ENCODE measurements at places on chromosomes 16 and 17. TPM values are rescaled to one million over a fixed set of nuclear protein-coding genes. Genes with fewer than 3 reads are reported as not detected.

MT4 gene
- polyA plus RNA-seq, result not detected

HOXB4 gene
- polyA plus RNA-seq, result not detected

CES5A gene
- polyA plus RNA-seq, result not detected

MRPL27 gene
- polyA plus RNA-seq, result 227 TPM

HYDIN gene
- polyA plus RNA-seq, result 3.1 TPM

CTU2 gene
- 25.7 TPM for polyA plus RNA-seq

MMP28 gene
- not detected for polyA plus RNA-seq

STXBP4 gene
- polyA plus RNA-seq, result 25.0 TPM

TEX14 gene
- 2.5 TPM for polyA plus RNA-seq

KRTAP4-3 gene
- not detected for polyA plus RNA-seq

HEATR9 gene
- polyA plus RNA-seq, result not detected

GRCh38 chr17:40075201-40075941 lies 12.6 kb downstream of the THRA start:
- peak; percentile 88 for DNase-seq

- DNase-seq, result peak; percentile 79
Measured at GRCh38 chr17:39738568-39738901, 797 bp downstream of the GRB7 start.

DNA sequence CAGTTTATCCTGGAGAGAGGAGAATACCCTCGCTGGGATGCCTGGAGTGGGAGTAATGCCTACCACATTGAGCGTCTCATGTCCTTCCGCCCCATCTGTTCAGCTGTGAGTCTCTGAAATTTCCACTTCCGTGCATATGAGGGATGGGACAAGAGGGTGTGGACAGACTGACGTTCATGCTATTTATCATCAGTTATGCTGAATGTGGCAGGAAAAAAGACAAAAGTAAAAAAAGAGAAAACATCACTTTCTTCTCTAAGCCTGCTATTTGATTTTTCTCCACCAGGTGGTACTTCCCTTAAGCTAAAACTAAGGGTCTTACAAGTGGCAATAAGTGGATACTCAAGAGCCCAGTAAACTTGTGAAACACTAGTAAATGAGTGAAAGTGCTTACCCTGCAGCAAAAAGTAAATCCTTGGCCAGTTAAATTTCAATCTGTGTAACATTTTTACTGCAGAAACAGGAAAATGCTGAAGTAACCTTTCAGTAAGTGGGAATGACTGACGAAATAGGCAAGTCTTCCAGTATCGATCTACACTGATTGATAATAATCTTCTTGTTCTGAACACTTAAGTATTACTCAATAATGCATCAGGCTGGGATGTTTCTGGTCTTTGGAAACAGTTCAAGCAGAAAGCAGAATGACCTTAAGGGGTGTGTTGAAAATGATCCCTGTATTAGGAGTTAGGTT lies 5.6 kb downstream of the CRYBA1 start:
- DNase-seq, result peak; percentile 70

GRCh38 chr17:61362396-61362795 lies 37.2 kb upstream of the TBX2 start:
- DNase-seq, result no peak

- DNase-seq, result no peak
Measured at GRCh38 chr16:66750279-66751052, 943 bp downstream of the DYNC1LI2 start.

- DNase-seq, result no peak
Measured at GRCh38 chr17:81305051-81305630, 10.0 kb upstream of the SLC38A10 start.

- DNase-seq, result no peak
Measured at GRCh38 chr17:46078675-46079074, 79.6 kb downstream of the STH start.

GRCh38 chr17:50688245-50688644 lies 19.5 kb downstream of the ANKRD40 start:
- no peak for DNase-seq

GRCh38 chr16:48098472-48098871 lies 57.3 kb downstream of the ABCC12 start:
- no peak for DNase-seq

GRCh38 chr17:37068266-37068665 lies 119.5 kb downstream of the AATF start:
- no peak for DNase-seq

- no peak for DNase-seq
Measured at GRCh38 chr16:47045023-47045422, 71.5 kb upstream of the DNAJA2 start.

- DNase-seq, result peak; percentile 83
Measured at GRCh38 chr16:88784074-88784855, 755 bp downstream of the PIEZO1 start.

DNA sequence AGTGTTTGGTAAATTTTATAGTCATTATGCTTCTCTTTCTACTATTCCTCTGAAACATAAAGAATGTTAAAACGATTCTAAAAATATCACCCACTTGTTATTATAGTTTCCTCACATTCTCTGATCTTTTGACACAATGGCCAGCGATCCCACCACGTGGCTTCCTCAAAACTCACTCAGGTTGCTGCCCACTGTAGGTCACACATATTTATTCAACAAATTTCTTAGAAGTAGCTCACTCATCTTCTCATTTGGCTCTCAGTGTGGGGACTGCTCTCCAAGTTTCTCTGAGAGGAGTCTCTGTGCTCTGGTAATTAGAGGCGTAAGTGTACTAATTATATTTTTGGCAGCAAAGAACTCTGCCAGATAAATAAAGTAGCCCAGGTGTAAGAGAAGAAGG lies 465.4 kb downstream of the CDH11 start:
- DNase-seq, result no peak

GRCh38 chr16:6317934-6318333 lies 1014.7 kb upstream of the RBFOX1 start:
- peak; percentile 80 for DNase-seq

DNA sequence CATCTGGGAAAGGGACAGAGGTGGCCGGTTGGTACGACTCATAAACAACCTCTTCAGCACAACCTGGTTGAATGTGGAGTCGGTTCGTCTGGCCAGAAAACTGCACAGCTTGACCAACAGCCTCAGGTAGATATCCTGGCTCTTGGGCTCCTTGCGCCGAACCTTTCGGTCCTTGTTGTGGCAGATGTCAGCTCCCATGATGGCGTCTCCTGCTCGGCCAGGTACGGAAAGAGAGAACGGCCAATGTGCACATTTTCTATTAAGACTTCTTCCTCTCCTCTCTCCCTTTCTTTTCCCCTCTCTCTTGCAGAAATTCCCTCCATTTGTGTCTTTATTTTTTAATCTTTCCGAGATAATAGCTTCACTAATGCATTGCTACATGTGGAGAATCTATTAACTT lies 41.8 kb upstream of the CNTNAP4 start:
- no peak for DNase-seq

- no peak for DNase-seq
Measured at GRCh38 chr16:34801875-34802274, 1342.5 kb downstream of the TP53TG3F start.

DNA sequence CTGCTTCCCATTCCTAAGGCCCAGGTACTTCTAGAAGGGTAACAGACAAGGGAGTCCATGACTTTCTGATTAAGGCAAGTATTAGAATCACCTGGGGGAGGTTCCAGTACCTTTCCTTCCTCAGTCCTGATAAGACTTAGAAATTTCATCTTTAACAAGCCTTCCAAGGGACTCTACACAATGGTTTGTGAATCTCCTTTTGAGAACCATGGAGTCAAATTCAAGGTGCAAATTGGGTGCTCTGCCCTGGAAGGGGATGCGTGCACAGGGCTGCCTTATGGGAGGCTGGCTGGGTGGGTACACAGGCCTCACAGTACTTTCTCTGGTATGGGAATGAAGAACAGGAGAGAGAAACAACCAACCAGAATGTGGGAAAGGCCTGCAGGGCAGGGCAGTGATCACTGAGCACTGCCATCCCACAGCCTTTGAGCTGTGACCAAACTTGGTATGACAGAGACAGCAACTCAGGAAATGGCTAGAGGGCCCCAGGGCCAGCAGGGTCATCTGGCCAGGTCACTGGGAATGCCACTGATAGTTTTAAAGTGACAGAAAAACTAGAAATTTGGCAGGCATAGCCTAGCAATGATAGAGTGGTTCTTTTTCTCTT lies 3.6 kb upstream of the TMIGD1 start:
- DNase-seq, result no peak

DNA sequence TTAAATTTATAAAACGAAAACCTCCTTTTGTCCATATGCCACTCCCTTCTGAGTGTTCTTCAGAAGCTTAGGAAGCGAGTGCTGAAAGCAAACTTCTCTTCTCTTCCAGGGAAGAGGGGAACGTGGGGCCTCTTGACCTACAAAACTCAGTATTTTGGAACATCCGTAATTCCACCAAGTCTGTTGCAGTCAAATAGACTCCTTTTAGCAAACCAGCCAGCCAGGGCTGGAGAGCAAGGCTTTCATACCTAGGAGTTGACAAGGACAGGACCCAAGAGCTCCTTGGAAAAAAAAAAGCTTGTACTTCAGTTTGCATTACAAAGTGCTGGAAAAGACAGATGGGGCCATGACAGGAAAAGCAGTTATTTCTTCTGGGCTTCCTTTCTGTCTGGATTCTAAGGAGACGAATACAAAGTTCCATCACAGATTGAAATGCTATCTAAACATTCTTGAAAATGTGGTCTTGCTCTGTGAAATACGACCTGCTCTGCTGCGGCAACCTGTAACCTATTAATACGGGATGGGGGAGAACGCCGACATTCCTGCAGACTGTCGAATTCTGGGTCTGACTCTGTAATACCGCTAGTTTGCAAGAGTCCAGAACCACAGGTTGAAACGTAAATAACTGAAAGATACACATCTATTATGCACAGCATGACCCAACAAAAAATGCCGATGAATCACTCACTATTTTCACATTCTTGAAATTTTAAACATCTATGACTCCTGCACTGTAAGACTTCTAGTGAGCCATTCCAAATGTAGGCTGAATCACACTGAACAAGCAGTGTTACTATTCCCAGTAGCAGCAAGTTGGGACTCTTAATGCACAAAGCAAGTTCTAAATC lies 20.6 kb downstream of the VPS53 start:
- DNase-seq, result no peak

- no peak for DNase-seq
Measured at GRCh38 chr16:68375801-68376536, 65.2 kb downstream of the PRMT7 start.

DNA sequence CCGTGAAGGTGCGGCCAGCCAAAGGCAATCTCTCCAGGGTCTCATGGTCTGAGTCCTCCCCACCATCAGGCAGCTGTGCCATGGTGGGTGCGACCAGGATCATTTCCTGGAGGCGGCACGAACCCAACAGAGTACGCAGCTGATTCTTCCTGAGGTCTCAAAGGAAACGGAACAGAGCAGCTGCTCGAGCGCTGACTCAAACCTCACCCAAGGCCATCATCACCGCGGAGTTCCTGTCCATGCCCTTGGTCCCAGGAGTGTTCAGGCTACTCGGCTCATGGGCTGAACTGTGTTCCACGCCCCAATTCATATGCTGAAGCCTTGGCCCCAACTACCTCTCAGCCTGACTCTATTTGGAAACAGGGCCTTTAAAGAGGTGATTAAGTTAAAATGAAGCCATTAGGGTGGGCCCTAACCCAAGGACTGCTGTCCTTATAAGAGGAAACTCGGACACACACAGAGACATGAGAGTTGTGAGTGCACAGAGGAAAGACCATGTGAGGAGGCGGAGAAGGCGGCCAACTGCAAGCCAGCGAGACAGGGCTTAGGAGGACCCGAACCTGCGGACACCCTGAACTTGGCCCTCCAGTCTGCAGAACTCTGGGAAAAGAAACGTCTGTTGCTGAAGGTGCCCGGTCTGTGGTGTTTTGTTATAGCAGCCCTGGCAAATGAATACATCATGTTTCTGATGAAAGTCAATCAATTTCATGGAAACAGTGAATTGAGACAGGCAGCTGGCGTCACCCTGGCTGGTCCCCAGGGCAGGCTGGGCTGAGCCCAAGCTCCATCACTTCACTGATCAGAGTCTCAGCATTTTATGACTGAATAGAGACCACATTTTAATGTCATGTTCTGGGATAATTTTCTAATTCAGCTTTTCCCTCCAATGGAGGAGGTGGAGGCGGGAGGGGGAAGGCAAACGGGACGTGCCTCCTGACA lies 13.7 kb downstream of the MXRA7 start:
- no peak for DNase-seq

DNA sequence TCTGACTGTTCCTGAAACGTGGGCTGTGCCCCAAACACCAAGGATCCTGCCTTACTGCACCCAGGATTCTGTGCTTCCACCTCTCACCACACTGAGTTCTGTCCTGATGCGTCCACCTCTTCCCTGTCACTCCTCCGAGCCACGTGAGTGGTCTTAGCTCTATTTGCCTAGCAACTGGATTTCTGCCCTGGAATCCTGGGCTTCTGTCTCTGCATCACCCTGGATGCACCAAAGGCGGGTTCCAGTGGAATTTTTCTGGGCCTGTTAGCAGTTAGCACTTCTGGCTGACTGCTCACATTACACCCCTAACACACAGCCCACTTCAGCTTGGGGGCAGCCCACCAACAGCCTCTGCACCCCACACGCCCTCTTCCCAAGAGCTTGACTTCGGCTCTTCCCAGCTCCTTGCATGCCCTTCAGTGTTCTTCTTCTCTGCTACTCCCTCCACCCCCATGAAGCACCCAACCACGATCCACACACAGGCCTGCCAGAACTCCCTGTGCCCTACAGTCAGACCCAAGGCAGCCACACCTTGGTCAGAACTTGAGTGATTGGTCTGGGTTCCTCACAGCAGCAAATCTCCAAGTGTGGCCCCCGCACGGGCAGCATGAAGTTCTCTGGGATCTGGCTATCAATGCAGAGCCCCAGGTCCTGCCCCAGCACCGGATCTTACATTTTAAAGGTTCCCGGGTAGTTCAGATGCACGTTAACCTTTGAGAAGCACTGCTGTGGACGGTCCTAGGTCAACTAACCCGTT lies 129.8 kb upstream of the RCVRN start:
- DNase-seq, result no peak

DNA sequence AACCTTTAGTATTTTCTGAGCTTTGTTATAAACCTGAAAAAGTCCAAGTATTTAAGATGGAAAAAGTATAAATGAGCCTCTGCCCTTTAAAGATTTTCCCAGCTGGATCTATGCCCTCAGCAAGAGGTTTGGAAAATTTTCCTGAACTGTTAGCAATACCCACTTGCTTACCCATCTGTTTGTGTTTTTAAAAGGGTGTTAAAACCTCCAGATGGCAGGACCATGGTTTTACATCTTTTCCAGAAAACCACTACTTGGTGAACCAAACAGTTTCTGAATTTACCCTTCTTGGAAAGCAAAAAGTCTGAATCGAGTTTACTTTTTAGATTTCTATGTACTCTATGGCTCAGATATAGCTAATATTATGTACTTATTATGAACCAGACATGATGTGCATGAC lies 719 bp downstream of the PMFBP1 start:
- DNase-seq, result no peak

All from GM23338 (cell line).